ENCODE measurements at places on chromosomes 6 and 20.

- DNase-seq = no peak
Observed at GRCh38 chr6:98324446-98324845, 509.9 kb upstream of the POU3F2 start.

DNA sequence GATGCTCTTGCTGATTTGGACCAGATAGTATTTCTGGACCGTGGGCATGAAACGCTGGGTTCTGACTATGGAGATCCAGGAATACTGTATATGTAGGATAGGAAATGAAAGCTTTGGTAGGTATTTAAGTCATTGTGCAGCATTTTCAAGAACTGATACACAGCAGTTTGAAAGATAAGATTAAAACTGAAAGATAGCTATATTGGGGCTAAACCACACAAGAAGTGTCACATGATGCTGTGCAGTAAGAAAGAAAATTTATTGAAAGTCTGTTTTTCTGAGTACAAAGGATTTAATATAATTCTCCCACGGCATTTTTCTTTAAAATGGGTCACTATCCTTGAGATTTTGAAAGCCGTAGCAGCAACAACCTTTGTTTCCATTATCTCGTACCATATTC lies 305 bp downstream of the IL17A start:
- no peak for DNase-seq

DNA sequence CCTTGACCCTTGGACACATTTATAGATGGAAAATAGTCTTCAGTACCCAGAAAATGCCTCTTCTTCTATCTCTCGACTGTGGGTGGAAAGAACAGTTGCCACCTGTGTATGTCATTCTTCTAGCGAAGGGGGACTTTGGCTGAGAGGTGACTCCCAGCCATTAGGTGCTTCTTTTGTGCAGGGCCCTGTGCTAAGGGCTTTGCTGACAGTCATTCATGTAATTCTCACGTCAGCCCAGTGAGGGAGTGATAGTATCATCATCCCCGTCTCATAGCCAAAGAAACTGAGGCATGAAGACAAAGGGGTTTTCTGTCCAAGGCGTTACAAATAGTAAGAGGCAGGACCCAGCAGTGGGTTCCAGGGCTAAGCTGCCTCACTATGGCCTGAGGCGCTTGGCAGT lies 160.8 kb downstream of the SCML4 start:
- DNase-seq = no peak

DNA sequence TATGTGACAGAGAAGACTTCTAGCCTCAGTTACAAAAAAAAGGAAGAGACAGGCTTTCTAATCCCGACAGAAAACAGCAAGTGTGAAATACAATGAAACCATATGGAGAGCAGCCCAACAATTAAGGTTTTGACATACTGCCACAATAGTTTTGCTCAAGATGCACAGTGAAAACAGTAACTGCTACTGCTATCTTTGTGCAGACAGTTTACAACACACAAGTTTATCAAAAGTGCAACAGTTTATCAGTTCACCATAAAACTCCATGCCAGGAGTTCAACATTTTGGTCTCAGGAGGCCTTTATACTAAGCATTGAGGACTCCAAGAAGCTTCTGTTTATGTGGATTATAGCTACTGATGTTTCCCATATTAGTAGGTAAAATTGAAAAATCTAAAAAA lies 37.6 kb downstream of the GOPC start:
- DNase-seq = no peak

DNA sequence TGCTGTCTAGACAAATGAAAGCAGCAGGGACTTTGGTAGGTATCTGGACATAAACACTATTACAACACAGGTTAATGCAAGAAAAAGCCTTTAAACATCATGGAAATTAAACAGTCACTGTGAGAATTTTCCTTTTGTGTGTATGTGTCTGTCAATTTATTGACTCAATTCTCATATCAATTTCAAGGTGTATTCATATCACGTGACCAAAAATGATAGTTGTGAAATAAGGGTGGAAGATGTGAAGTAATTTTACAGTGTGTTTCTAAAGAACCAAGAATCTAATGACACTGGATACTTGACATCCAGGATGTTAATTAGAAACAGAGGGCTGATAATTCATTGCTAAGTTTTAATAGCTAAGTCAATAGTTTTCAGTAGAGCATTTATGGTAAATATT lies 244.0 kb downstream of the TMEM242 start:
- no peak for DNase-seq

DNA sequence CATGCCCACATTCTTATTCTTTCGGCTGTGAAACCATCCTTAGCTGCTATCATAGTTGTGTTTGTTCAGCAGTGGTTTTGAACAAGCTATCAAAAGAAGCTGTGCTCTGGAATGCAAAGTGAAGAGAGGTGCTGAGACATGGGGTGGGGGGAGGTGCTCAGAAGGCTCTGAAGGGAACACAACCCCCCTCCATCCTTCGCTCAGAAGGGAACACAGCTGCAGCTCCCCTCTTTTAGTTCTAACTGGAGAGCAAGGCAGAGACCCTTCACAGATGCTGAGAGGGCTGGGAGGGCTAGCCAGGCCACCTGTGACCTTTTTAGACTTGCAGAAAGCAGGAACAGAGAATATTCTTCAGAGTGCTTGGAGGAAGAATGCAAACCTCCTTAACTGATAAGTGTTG lies 17.6 kb upstream of the SSTR4 start:
- no peak for DNase-seq

- no peak for DNase-seq
Observed at GRCh38 chr6:137097057-137097456, 52.3 kb upstream of the IL20RA start.
